ENCODE measurements at places on chromosomes 7 and 10. TPM values are rescaled to one million over a fixed set of nuclear protein-coding genes. Genes with fewer than 3 reads are reported as not detected.

- no peak for DNase-seq
Measured at GRCh38 chr10:110137142-110137545, 70.3 kb upstream of the MXI1 start.

The NEUROD6 gene
- total RNA-seq = not detected

- DNase-seq = no peak
Measured at GRCh38 chr10:106513352-106513771, 651.1 kb downstream of the SORCS1 start.

The TMEM139 gene
- total RNA-seq = 12.3 TPM

DNA sequence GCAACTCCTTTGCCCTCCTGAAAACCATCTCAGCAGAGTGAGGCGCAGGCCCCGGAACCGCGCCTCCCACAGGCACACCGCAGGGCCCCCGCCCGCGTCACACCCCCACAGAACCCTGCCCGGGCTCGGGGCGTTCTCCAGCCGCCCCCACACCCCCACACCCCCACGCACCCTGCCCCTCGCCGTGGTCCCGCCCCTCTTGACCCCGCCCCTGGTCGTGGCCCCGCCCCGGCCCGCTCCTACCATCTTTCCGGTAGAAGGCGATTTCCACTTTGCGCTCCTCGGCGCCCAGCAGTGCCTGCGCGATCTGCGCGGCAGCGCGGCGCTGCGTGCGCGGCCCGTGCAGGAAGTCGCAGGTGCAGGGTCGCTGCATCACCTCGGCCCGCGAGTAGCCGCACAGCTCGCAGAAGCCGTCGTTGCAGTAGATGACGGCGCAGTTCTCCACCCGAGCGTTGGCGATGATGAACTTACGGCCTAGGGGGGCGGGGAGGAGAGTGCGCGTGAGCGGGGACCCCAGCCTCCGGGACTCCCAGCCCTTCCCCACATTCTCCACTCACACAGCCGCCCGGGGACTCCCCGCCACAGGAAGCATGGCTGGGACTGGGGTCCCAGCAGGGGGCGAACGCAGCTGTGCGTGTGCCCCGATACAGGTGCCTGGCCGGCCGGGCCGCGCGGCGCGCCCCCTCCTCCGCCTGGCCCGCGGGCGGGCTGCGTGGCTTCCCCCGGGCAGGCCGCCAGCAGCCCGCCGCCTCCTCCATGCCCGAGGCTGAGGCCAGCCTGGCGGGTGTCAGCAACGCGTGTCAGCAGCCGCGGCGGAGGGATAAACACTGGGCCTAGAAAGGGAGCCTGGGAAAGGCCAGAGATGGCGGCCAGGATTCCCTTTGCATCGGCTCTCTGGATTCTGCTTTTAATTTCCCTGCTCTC lies 3.4 kb downstream of the KCNH2 start:
- DNase-seq = no peak

The ZNF365 gene
- total RNA-seq = 1.1 TPM

DNA sequence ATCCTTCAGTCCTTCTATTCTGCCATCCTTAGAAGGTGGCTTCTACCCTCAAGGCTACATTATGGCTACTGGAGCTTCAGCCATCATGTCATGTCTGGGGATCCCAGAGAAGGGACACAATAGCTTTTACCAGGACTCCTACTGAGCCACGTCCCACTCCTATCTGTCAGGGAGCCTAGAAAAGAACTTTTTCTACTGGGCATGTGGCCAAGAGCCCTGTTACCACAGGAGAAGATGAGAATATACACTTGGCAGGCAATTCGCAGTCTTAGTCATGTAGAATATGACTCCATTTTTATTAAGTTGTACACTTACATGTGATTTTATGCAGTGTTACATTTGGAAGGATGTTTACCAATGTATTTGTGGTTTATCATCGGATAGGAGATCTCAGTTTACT lies 64.6 kb upstream of the KCNMA1 start:
- no peak for DNase-seq
